Activated T-cell treated with anti-CD3 and anti-CD28 coated beads, Interleukin-2, amount 50 U/mL, for 48 hours (primary cell): ENCODE measurements at places on chromosomes 7 and 10.
A peak's percentile ranks its signal among the peaks of the same experiment; 100 is the strongest.

DNA sequence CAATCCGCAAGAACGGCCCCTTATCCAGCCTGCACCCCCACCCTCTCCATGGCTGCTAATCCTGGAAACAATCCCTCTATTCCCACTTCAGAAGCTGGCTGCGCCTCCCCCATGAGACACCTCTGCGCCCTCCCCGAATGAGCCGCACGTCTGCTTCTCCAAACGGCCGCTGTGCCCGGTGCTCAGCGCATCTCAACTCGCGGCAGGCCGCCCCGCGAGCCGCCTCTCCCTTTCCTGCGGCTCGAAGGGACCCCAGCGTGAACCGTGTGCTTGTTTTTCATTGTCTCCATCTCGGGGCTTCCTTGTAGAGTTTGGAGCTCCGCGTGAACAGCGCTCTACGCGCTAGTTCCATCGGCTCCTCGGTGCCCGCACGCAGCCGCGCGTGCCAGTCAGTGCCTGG lies 20.8 kb upstream of the FXYD4 start:
- no peak for DNase-seq

DNA sequence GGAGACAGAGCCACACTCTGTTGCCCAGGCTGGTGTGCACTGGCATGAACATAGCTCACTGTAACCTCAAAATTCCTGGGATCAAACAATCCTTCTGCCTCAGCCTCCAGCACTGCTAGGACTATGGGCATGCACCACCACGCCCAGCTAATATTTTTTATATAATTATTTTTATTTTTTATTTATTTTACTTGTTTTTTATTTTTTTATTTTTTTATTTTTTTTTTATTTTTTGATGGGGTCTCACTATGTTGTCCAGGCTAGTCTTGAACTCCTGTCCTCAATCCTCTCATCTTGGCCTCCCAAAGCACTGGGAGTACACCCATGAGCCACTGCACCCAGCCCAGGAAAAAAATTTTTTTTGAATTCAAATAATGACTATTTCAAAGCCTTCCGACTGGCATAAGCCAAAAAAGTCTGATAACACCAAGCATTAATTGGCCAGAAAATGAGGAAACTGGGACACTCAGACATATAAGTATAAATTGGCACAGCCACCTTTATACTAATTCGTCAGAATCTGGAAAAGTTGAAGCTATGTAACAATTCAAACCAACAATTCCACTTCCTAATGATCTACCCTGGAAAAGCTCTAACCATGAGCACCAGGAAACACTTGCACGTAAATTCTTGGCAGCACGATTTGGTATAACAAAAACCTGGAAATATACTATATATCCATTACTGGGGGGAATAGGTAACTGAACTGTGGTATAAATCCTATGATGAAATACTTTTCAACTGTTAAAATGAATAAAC lies 6.3 kb downstream of the ZC3HAV1 start:
- peak; percentile 10 for DNase-seq

- no peak for DNase-seq
Measured at GRCh38 chr10:102280397-102281101, 35.2 kb downstream of the GBF1 start.

DNA sequence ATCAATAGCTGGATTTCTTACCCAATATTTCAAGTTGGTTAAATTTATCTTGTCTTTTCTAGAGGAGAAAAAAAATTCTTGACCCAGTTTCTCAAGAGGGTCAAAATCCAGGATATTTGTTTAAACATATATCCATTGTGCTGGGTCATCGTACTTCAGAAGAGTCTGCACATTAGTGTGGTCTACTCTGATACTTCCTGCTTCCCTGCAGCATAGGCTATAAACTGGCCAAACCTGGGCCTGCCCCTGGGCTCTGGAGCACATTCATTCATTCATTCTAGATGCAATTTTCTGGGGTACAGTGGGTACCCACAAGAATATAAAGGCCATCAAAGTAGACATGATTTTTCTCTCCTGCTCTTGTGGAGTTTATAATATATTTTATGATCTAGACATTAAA lies 142.1 kb upstream of the WNT16 start:
- no peak for DNase-seq

DNA sequence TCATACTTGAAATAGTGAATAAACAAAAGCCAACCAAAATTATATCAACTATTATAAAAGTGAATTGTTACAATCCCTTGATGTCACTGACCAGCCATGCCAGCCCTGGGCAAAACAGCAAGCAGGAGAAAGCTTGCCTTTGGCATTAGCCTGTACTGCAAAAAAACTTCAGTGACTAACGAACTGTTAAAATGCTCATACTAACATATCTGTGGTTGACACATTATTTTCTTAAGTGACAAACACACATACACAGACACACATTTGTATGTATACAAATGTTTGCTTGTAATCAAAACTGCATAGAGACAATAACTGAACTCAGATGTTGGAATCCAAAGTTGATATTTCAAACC lies 29.5 kb downstream of the CHCHD3 start:
- DNase-seq = no peak

DNA sequence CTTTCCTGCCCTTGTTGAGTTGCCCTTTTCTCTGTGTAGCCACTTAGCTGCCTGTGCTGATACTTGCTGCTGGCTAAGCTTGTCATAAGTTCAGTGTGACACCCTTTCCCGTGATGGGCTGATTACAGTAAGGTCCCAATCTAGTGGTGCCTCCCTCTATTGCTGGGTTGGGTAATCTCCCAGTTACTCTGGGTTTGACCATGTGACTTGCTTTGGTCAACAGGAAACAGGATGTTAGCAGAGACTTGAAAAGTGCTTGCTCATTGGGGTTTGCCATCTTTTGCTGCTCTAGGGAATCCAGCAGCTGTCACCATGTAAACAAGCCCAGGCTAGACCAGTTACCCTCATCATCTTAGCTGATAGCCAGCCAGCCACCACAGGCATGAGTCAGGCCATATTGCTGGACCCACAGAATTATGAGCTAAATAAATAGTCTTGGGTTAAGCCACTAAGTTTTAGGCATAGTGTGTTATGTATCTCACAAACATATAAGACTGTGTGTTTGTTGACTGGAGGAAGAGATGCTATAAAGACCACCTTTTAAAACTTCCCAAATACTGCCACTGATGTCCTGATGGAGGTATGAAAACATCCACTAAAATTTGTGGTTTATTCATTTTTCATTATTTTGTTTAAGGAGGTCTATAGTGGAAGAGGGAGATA lies 4.0 kb upstream of the LEP start:
- DNase-seq = peak; percentile 21

DNA sequence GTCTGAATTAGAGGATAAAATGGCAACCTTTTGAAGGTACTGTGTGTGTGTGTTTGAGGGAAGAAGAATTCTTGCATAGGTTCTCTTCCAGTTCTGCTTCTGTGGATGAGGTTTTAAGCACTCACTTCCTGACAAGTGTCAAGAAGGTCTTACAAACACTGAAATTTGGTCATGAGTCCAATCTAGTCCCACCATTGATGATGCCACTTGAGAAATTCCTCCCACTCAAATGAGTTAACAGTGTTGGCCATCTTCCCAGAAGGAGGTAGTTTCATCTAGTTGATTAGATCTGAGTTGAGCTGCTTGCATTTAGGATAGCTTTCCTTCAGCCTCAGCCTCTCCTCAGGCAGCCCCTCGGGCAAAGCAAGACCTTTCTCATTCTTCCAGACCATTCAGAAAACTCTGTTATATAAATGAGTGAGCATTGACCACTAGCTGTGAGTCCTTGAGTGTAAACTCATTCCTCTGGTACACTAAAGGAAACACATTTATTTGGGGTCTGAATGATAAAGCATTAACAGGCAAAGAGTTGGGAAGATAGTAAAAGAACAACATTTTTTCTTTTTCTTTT lies 189.5 kb downstream of the TRIL start:
- no peak for DNase-seq

- no peak for DNase-seq
Measured at GRCh38 chr10:440127-440526, 249.3 kb downstream of the DIP2C start.

GRCh38 chr7:144255471-144255897 lies 9.1 kb downstream of the OR2A7 start:
- DNase-seq = no peak

DNA sequence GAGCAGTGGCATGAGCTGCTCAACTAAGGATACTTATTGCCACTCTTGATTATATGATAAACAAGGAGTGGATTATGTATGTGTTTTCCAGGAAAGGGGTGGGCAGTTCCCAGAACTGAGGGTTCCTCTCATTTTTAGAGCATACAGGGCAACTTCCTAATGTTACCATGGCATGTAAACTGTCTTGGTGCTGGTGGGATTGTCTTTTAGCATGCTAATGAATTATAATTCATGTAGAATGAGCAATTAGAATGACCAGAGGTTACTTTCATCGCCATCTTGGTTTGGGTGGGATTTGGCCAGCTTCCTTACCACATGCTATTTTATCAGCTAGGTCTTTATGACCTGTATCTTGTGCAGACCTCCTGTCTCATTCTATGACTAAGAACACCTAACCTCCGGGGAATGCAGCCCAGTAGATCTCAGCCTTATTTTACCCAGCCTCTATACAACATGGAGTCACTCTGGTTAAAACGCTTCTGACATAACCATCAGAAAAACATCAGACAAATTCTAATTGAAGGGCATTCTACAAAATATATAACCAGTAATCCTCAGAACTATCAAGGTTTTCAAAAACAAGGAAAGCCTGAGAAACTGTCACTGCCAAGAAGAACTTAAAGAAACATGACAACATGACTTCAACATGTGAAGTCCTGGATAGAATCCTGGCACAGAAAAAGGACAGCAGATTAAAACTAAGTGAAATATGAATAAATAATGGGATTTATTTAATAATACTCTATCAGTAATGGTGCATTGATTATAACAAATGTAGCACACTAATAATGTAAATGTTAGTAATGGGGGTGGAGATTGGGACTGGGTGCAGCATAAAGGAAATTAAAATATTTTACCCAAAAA lies 365.0 kb downstream of the SEMA3D start:
- no peak for DNase-seq

DNA sequence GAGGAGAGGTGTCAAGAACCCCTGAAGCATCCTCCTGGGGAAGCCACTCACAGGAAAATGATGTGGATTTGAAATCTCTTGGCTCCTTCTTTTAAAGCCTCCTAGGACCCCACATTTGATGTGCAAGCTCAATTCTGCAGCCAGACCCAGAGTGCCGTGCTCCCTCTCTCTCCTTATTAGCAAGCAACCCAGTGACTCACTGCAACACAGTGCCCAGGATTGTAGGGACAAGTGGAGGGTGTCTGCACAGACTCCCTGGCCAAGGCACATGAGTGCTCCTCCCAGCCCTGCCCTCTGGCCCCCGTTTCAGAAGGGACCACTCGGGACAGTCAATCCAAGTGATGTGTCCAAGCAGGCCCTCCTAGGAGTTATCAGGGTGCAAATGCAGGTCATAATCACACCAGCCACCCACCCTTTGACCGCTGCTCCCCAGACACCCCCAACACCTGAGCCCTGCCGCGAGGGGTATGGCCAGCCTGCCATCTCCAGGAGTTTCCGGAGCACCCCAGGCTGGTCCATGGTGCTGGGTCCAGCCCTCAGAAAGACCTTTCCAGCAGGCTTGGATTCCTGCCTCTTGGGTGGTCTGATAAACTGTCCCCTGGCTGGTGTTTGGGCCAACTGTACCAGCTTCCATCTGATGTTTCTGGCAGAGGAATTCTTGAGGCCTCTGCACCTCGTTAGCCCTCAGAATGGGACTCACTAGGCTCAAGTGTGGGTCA lies 54.5 kb upstream of the CXCL12 start:
- DNase-seq = no peak

- no peak for DNase-seq
Measured at GRCh38 chr10:124262234-124262865, 156.4 kb downstream of the OAT start.

- peak; percentile 57 for DNase-seq
Measured at GRCh38 chr10:62992145-62992721, 140.9 kb upstream of the NRBF2 start.

DNA sequence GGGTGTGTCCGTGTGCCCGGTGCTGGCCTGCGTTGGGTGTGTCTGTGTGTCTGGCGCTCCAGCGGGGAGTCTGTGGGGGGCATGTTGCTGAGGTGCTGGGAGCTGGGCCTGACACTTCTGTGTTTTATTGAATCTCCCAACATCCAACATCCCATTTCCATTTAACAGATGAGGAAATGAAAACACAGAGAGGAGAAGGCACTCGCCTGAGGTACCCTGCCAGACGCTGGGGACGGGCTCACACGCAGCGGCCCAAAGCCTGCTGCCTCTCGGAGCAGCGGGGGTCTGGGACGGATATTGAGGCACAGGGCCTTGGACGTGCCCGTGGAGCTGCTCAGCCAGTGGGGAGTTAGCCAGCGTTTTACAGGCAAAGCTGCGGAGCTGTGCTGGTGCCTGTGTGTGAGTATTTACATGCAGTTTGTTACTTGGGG lies 133.9 kb downstream of the DNAJB6 start:
- DNase-seq = no peak

DNA sequence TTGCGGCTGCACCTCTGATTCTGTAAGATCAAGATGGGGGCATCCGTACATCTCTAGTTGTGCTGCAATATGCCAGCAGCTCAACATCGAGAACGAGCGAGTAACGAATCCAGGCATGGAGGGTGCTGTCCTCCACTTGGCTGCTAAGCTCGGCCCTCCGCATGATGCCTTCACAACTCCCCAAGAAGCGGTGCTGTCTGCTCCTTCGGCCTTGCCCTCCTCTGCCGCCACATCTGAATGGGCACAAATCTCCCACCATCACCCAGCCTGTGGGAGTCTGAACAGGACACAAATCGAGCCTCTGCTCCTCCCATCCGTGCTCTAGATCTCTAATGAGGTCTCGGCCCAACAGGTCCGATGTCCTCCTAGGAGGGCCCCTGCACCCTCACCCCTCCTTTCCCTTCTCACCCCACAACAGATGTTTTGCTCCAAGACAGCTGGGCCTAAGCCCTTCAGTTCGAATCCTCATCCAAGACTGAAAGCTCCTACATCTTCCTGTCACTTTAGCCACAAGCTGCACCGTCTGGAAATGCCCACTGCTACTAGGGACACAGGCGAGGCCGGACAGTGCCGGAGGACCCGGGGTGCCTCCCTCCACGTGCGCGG lies 86.7 kb downstream of the ZNF33B start:
- DNase-seq = no peak

GRCh38 chr10:87850742-87851205 lies 12.6 kb downstream of the KLLN start:
- DNase-seq = peak; percentile 56

DNA sequence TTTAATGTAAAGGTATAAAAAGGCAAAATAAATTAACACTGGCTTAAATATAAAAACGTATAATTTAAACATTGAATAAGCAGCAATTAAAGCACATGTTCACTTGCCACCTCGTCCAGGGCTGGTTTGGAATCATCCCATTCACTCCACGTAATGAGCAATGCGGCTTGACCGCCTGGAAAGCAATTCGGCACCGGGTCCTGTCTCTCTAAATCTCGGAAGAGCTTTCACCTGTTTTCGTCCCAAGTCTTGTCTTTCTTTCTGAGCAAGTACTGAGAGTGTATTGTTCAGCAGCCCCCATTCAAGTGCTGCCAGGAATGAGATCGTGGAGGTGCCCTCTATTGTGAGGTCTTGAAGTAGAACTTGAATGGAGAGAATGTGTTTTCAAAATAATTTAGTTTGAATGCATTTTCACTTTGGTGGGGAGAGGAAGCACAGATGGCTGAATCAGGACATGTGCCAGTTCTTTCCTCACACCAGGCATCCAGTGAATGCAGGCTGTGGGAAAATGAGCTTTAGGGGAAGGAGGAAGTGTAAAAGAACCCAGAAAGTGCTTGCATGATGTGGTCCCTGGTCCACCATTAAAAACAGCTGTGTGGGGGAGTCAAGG lies 515.2 kb downstream of the REEP3 start:
- DNase-seq = no peak

GRCh38 chr10:52583336-52583735 lies 189.2 kb downstream of the MBL2 start:
- DNase-seq = no peak
